Substantia nigra (tissue), 51 donors: ENCODE measurements at places on chromosomes 12 and 14.

DNA sequence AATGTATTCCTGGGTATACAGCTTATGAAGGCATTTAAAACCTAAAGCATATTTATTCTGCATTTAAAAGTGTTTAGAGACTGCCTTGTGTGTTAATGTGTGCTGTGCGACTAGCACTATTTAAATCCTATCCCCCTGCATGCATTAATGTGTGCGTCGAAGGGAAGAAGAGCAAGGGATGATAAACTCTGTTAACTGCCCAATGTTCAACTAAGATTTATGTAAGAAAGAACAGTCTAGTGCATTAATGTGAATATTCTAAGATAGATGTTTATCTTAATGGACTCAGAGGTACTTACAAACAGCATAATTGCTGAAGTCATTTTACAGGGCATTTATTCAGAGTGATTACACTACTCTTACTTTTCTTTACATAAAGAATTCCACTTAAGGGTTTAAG, 424.8 kb downstream of the DIO2 start:
- no peak for DNase-seq

- DNase-seq = no peak
Observed at GRCh38 chr14:56098021-56098420, 20.2 kb upstream of the PELI2 start.

DNA sequence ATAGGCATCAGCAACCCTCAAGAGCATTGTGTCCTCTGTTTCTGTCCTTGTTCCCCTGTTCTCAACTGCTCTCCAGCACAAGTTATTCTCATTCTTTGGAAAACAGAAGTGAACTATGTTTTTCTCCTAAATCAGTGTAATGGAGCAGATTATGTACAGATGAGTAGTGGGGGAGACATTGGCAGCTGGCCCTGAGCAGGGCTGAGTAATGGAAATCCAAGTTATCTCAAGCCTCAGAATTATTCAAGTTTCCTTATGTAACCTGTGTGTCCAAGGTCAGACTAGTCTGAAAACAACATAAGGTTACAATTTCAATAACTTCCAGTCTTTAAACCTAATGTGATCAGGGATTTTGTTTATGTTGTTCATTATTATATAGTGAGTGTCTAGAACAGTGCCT, 116.1 kb upstream of the FUT8 start:
- no peak for DNase-seq

DNA sequence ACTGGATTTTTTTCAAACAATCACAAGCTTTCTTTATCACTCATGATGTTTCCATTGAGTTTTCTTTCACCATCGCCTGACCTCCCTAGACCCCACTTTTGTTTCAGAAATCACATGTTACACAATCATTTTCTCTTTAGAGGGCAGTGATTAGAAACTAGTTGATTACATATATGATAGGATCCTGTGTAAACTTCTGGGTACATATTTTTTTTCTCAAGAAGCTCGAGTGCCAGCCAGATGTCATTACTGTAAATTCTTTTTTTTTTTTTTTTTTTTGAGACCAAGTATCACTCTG, 62.4 kb upstream of the PSMA6 start:
- no peak for DNase-seq

DNA sequence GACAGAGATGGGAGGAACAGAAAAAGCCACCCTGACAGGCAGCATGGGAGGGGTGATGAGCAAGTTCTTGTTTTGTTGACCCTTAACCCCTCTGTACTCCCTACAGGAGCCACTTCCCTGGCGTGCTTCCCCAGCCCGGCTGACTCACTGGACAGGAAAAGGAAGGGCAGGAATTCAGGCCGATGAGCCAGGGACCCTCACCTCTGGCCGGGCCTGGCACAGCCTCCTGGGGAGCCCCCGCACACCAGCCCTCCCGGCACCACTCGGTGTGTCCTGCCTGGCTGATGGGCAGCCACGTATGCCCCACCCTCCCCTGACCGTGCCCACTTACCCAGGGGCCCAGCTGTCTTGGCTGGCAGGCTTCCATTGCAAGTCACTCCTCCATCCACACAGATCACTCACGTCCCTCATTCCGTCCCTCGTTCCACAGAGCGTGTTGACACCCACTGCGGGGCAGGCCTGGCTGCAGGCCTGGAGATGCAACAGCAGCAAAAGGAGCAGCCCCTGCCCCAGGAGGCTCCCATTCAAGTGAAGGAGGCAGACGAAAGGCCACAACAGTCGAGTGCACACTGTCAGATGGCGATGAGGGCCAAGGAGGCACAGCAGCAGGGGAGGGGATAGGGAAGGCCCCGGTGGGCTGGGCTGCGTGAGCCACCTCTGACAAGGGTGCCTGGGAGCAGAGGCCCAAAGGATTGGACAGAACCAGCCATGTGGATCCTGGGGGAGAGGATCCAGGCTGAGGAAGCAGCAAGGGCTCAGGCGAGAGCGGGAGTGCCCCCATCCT, 19.7 kb upstream of the CD9 start:
- DNase-seq = no peak

DNA sequence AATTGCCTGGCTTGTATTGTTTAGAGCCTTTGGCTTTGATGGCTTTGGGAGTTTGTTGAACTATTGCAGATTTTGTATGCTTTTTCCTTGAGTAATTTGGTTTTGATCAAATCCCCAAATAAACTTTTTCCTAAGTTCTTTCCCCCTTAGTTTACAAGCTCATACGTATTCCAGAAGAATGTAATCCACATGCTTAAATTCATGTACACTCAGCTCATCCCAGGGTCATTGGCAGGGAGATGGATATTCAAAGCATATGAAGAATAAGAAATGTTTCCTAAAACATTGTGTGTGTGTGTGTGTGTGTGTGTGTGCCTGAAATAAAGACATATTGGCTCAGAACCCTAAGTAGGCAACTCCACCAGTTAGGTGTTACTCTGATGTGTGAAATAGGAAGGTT, 89.4 kb downstream of the TMEM30B start:
- no peak for DNase-seq

- no peak for DNase-seq
Observed at GRCh38 chr12:96015672-96016071, 19.5 kb upstream of the HAL start.

GRCh38 chr12:127133675-127134335, 1133.2 kb upstream of the TMEM132C start:
- DNase-seq = no peak

GRCh38 chr14:100237735-100238418, 1.1 kb upstream of the YY1 start:
- DNase-seq = no peak

GRCh38 chr14:29528889-29529288, 398.8 kb downstream of the PRKD1 start:
- no peak for DNase-seq

DNA sequence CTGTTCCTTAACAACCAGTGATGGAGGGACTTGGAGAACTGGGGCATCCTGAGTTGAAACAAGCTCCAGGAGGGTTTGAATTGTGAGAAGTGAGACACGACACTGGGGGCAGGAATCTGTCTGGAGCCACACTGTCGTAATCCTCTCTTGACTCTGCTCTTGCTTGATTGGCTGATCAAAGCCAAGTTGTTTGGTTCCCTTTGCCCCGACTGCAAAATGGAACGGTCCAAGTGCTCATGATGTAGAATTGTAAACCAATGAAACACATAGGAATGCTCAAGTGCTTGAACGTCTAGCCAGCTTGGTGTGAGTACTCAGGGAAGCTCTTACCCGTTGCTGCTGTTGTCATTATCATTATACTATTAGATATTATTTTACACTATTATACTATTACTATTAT, 98.1 kb downstream of the TMEM132C start:
- no peak for DNase-seq

DNA sequence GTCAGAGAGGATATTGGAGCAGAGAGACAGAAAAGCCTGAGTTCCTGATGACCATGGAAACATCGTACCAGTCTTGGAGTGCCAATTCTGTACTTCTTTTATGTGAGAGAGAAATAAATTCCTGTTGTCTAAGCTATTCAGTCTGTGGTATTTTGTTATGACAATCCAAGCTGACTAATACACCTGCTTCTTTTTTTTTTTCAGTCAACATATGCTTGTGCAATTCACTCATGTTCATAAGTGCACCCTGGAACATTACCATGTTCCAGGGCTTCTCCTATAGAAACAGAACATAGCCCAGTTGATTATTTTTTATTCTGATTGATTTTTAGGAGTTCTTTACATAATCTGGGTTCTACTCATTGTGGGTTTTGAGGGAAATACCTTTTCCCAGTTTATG, 1.7 kb upstream of the CHPT1 start:
- DNase-seq = no peak

GRCh38 chr12:75455839-75456238, 24.7 kb upstream of the GLIPR1 start:
- DNase-seq = no peak

DNA sequence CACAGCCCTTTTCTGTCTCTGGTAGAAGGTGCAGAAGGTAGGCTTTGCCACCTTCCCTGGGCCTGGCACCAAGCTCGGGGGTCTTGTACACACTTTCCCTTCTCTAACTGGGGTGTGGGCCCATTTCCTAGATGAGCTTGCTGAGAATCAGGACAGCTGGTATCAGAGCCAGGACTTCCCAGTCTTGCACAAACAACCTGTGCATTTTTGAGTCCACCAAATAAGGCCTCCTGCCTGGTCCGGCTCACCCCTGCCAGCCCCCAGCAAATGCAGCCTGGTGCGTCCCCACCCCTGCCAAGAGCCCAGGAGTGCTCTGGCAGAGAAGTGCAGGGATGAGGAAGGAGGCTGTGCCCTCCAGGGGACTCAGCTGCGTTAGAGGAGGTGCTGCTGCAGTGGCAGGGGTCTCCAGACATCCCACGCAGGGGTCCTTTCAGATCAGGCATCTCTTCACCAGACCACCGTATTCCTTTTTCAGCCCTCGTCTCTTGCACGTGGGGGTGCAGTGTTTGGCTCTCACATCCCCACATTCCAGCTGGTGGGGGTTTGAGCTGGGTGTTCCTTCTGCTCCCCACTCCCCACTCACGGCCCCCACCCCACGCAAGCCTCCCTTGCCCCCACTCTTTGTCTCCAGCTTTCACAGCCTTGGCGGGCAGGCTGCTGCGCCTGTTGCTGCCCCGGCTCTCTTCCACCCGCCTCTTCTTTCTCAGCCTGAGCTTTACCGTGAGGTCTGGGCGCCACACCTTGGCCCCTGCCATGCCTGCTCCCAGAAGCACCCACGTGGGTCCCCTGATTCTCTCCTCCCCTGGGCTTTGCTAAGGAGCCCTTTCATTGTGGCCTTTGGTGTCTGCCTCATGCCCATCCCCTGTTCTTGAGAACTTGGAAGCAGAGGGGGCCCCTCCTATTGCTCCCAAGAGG, 32.3 kb downstream of the MEG3 start:
- DNase-seq = no peak

DNA sequence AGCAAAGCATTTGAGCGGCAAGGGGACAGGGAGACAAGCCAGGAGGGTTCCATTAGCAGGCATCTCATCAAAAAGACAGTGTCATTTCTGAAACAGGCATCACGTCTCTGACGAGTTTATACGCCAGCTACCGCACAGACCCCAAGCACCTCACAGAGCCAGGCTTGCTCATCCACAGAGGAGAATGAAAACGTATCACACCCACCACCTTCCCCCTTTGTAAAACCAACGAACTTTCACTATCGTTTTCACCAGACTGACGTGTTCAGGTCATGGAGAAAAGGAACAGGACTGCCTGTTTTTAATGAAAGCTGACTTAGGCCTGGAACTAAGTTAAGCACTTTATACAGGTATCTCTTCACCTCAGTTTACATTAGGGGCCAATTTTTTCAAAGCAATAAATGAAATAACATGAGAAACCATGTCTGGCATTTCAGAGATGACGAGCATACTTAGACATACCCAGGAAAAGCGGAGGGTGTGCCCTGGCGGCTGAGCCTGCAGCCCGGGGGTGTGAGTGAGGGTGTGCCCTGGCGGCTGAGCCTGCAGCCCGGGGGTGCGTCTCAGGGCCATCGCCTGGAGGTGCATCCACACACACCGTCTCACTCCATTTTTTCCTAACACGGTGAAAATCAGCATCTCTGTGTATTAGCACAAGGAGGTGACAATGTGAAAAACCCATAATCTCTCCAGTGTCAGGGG, 41.9 kb downstream of the STX2 start:
- DNase-seq = no peak

DNA sequence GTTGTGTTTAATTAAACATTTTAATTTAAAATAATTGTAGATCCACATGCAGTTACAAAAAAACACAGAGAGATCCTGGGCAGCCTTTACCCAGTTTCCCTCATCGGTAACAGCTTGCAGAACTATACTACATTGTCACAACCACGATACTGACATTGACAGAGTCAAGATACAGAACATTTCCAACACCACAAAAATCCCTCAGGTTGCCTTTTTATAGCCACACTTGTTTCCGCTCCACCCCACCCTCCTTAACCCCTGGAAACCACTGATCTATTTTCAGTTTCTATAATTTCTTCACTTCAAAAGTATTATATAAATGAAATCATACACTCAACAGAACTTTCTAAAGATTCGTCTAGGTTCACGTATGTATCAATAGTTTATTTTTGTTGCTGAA, 458.8 kb upstream of the SOX5 start:
- no peak for DNase-seq

DNA sequence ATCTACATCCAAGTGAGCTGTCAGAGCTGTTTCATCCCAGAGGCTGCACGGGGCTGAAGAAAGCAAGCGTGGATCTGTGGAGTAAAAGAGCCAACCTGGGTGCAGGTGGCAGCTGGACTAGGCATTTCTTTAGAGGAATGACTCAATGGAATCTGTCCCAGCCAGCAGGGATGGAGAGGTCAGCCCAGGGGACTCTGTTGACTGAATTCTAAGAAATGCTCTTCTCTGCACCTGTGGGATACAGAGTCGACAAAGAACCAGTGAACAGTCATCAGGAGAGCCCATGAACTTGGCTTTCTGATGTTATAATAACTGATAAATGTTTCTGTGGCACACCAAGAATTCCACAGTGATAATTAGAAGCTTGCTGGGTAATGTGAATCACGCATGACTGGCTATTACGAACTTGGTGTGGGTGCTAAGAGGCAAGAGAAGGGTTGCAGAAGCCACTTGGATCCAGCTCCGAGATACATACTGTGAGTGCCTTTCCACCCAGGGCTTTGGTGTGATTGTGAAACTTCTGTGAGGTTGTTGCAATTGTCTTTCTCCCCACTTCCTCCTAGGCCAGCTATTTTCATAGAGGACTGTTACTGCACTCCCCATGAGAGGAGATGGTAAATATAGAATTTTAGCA, 16.2 kb downstream of the PYGL start:
- no peak for DNase-seq
